MCF 10A (cell line): ENCODE measurements at places on chromosomes 7 and 10.
A peak's percentile ranks its signal among the peaks of the same experiment; 100 is the strongest.

DNA sequence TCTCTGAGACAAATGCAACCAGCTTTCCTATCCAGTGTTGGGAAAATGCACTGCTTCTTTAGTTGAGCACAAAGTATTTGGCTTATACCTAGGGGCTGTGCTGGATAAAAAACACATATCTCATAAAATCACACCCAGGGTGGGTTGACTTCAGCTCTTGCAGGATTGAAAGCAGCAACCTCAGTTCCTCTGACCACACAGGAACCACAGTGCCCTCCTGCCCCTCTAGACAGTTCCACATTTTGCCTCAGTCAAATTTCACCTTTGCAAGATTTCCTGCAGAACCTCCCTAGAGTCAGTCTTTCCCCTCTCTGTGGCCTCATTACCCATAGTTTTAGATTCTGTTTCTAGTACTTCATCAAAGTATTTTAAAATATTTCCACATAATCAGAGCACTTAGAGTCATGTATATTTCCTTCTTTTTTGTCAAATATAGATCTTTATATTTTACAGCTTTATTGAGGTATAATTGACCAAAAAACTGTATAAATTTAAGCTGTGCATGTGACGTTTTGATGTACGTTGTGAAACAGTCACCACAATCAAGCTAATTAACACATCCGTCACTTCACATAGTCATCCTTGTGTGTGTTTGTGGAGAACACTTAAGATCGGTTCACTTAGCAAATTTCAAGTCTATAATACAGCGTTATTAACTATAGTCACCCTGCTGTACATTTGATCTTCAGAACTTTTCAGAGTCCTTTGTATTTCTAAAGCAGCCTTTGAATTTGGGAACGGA lies 37.0 kb upstream of the EGR2 start:
- DNase-seq = no peak
- H3K27me3 ChIP-seq = peaks cover 10% of the 10 kb centered on the region
- H3K27ac ChIP-seq = no peak overlapping the region
- H3K36me3 ChIP-seq = no peaks in the 10 kb centered on the region
- no peak overlapping the region for H3K4me3 ChIP-seq

GRCh38 chr10:33267708-33268107 lies 66.8 kb downstream of the NRP1 start:
- no peak overlapping the region for H3K27ac ChIP-seq
- H3K36me3 ChIP-seq = peaks cover 9% of the 10 kb centered on the region
- H3K27me3 ChIP-seq = no peaks in the 10 kb centered on the region
- H3K4me3 ChIP-seq = no peak overlapping the region

DNA sequence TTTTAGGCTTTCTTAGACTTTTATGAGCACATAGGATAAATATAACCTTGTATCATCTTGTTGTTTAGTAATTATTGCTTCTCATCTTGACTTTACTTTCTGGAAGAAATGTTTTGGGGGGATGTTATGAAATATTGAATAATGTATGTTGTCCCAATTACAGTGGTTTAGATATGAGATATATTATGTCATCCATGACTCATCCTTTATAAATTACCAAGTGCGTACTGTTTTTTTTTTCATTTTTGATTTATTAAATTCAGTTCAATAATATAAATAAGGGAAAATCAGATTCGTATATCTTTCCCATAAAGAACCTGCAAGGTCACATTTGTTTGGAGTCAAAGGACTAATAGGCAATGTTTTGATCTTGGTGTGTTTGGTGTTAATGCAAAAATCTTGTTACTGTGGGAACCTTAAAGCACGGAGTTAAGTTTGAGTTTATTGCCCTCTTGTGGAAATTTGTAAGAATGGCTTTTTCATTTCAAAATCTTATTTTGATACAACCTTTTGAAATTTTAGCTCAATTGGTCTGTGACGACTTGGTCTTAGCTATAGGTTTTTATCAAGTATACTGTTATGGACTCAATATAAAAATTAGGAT lies 108.6 kb downstream of the SRI start:
- peak; percentile 43 for DNase-seq
- no peak overlapping the region for H3K27ac ChIP-seq
- peaks cover 77% of the 10 kb centered on the region for H3K27me3 ChIP-seq
- no peaks in the 10 kb centered on the region for H3K4me1 ChIP-seq

GRCh38 chr7:85471740-85472139 lies 284.9 kb upstream of the SEMA3D start:
- H3K27ac ChIP-seq = no peak overlapping the region
- H3K4me3 ChIP-seq = no peak overlapping the region
- no peak for DNase-seq
- no peaks in the 10 kb centered on the region for H3K4me1 ChIP-seq
- peaks cover 76% of the 10 kb centered on the region for H3K27me3 ChIP-seq
- no peaks in the 10 kb centered on the region for H3K36me3 ChIP-seq

GRCh38 chr7:139118805-139119485 lies 9.4 kb upstream of the ZC3HAV1 start:
- no peaks in the 10 kb centered on the region for H3K36me3 ChIP-seq
- H3K27me3 ChIP-seq = peaks cover 9% of the 10 kb centered on the region
- H3K4me3 ChIP-seq = no peak overlapping the region
- DNase-seq = no peak
- peaks cover 18% of the 10 kb centered on the region for H3K4me1 ChIP-seq
- peak overlapping the region; percentile 47 for H3K27ac ChIP-seq

DNA sequence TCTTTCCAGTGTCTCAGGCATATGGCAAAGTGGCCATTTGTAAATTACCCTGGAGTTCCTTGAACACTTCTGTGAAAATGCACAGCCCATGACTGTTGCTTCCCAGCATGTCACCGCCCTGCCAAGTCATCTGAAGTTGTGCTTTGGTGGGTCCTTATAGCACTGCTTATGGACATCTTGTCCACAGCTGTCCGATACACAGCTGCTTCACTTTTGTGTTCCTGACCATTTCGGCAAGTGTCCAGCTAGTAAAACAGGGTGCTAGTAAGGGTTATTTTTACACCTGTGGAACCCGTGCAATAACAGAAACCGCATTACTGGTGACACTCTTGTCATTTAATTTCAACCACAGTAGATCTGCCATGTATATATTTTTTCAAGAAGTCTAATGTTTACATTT lies 29.7 kb downstream of the PIP4K2A start:
- H3K27me3 ChIP-seq = no peaks in the 10 kb centered on the region
- H3K27ac ChIP-seq = peak overlapping the region; percentile 88
- H3K36me3 ChIP-seq = peaks cover 5% of the 10 kb centered on the region
- peaks cover 33% of the 10 kb centered on the region for H3K4me1 ChIP-seq
- H3K4me3 ChIP-seq = no peak overlapping the region
